ENCODE measurements at places on chromosomes 6 and 20. TPM values are rescaled to one million over a fixed set of nuclear protein-coding genes. Genes with fewer than 3 reads are reported as not detected.

PTCRA gene
- total RNA-seq = 1.1 TPM

DNA sequence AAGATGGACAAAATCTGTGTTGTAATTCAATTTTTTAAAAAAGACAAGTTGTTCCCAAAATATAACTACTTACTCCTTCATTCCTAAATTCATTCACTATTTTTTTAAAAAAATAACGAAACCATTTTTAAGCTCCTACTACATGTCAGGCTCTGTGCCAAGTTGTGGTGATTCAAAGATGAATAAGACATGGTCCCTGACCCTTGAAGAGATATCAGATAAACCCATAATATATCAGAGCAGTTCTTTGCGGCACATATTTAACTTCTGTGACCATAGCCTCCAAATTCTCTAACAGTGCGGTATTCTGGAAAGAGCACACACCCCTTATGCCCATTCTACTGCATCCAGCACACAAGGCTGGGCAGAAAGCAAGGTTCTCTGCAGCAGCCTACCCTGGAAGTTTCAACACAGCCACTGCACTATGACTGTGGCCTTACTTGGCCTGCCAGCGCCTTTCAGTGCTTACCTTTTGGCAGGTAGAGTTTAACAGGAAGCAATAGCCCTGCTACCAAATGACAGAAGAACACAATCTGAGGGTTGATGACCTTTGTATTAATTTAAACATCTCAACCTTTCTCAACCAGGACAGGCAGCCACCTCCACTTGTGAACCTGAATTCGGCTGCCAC, 406.5 kb downstream of the BTBD9 start:
- H3K4me1 ChIP-seq = no peaks in the 10 kb centered on the region
- DNase-seq = no peak
- H3K27ac ChIP-seq = no peak overlapping the region
- no peaks in the 10 kb centered on the region for H3K36me3 ChIP-seq
- H3K4me3 ChIP-seq = no peak overlapping the region
- H3K27me3 ChIP-seq = no peaks in the 10 kb centered on the region

ADGRF1 gene
- total RNA-seq = not detected

GRCh38 chr20:37346535-37347346, 801 bp downstream of the SRC start:
- no peaks in the 10 kb centered on the region for H3K27me3 ChIP-seq
- peak overlapping the region; percentile 71 for H3K4me3 ChIP-seq
- no peaks in the 10 kb centered on the region for H3K36me3 ChIP-seq
- H3K27ac ChIP-seq = no peak overlapping the region

HSPA1A gene
- 120 TPM for total RNA-seq

DNA sequence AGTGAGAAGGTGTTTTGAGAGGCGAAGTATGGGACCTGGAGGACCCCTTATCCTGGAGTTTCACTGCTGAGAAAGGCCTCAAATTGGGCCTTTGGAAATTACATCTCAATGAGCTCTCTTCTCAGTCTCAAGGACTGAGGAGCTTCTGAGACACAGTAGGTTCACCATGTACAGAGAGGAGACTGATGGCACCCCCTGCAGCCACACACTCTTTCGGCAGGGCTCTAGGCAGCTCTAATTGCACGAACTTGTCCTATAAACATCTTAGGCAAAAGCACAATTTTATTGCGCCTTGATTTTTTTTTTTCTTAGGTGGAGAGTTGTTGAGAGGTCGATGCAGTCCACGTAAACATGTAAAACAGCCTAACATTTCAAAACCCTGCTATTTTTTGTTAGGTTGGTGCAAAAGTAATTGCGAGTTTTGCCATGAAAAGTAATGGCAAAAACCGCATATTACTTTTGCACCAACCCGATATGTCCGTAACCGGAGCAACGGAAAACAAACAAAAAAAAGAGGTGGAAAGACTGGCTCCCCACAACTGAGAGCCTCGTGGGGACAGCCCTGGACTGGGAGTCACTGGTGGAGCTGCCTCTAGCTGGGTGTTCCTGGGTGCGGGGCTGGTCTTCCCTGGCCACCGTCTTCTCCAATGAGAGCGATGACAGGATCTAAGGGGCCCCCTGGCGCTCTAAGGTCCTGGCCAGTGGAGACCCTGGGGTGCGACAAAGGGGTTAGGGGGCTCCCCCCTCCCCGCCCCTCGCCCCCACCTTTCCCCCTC, 84.0 kb upstream of the EYA2 start:
- H3K4me1 ChIP-seq = peaks cover 37% of the 10 kb centered on the region
- no peaks in the 10 kb centered on the region for H3K27me3 ChIP-seq
- no peaks in the 10 kb centered on the region for H3K36me3 ChIP-seq
- H3K27ac ChIP-seq = no peak overlapping the region
- H3K4me3 ChIP-seq = no peak overlapping the region
- no peak for DNase-seq

BNIP5 gene
- total RNA-seq = not detected

HLA-DPA1 gene
- total RNA-seq = 27.3 TPM

C6orf141 gene
- total RNA-seq = 0.84 TPM

DNA sequence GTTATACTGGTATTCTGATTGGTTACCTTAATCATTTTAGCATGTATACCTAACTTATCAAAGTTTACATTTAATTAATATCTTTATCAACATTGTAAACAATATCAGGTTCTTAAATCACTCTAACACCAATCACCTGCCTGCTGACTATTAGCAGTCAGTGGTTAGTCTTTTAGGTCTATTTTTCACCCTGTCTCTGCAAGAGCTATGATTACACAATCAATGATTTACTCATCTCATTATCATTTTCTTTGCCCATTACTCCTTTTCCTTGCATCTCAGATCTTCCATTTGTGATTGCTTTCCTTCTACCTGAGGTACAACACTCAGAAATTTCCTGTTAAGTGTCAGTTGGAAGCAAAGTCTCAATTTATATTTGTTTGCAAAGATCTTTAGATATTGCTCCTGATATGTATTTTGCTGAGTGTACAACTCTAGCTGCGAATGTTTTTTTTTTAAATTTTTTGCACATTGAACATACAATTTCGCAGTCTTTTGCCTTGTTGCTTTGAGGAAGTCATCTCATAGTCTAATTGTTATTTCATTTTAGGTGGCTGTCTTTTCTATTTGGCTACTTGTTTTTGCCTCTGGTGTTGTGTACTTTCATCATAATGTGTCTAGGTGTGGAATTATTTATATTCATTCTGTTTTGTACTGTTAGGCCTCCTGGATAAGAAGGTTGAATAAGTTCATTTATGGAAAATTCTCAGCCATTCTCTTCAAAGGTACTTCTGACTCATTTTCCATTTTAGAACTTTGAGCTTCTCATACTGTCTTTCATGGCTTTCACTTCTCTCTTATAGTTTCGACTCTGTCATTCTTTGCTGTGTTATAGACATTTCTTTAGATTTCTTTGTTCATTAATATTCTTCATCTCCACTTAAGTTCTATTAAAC, 104.9 kb upstream of the CEP162 start:
- no peak overlapping the region for H3K4me3 ChIP-seq
- H3K36me3 ChIP-seq = no peaks in the 10 kb centered on the region
- no peak for DNase-seq

DNA sequence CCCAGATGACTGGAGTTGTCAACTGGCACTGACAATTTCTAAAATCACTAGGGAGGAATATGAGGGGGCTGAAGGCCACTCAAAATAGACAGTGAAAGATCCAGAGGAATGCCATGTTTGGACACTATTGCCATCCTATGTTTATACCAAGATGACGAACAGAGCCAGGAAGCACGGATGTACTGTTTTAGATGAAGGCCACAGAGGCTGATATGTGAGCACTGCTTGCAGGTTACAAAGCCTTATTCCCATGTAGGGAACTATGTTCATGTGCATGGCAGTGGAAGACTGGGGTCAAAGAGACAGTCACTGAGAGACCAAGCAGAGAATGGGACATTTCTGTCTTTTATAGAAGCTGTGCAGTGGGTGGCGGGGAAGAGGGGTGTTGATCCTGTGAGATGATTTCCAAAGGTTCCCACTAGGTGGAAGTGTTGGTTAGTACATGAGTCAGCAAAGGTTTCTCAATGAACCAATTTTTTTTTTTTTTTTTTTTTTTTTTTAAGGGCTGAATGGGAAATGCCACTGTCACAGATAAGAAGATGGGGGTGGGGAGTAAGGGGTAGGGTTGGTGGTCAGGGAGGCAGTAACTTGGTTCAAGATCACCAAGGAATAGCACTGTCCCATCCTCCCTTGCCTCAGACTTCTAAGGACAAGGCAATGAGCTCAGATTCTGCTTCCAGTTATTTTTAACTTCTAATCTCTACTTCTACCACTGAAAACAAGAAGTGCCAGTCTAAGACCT, 46.7 kb upstream of the MOCS1 start:
- no peaks in the 10 kb centered on the region for H3K27me3 ChIP-seq
- H3K36me3 ChIP-seq = no peaks in the 10 kb centered on the region
- H3K27ac ChIP-seq = no peak overlapping the region
- DNase-seq = no peak
- no peak overlapping the region for H3K4me3 ChIP-seq

CGA gene
- not detected for total RNA-seq

SIRPB1 gene
- total RNA-seq = 2.0 TPM

GRCh38 chr6:137122612-137123011, 50.8 kb downstream of the IL22RA2 start:
- H3K36me3 ChIP-seq = no peaks in the 10 kb centered on the region
- no peaks in the 10 kb centered on the region for H3K4me1 ChIP-seq
- no peaks in the 10 kb centered on the region for H3K27me3 ChIP-seq
- DNase-seq = no peak

PDYN gene
- not detected for total RNA-seq

DNA sequence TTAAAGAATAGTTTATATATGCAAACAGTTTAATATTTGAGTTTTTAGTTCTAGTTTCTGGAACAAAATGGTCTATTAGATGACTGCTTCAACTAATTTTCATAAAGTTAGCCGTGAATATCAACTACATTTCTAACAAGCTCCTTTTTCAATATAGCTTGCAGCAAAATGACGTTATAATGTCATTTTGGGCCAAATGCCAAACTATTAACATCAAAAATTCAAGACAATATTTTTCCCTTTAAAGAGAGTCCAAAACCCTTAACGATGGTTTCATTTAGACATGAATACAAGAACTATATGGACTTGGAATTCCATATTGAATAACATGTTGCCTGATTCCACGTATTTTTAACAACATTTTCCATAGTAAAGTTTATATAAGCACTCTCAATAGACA, 91.0 kb downstream of the SMLR1 start:
- no peaks in the 10 kb centered on the region for H3K4me1 ChIP-seq
- no peaks in the 10 kb centered on the region for H3K27me3 ChIP-seq
- no peak for DNase-seq
- no peak overlapping the region for H3K27ac ChIP-seq
- H3K36me3 ChIP-seq = no peaks in the 10 kb centered on the region

GRCh38 chr20:39897781-39898466, 791.1 kb downstream of the MAFB start:
- H3K36me3 ChIP-seq = no peaks in the 10 kb centered on the region
- DNase-seq = no peak
- no peak overlapping the region for H3K4me3 ChIP-seq

DNA sequence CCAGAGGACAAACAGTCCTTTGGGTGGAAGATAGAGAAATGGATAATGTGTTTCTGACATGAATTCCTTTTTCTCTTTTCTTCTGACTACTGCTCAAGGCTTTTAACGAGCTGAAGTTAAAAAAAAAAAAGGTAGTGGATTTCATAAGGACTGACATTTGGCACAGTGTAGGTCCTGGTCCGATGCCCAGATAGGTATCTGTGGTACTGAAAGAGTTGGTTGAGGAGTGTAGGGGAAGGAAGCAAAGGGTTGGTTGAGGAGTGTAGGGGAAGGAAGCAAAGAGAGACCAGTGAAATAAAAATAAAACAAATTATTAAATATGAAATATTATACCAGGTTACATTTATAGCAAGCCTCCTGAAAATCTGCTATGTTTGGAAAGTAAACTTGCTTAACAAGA, 11.8 kb downstream of the UTRN start:
- no peaks in the 10 kb centered on the region for H3K27me3 ChIP-seq
- no peak overlapping the region for H3K4me3 ChIP-seq
- peaks cover 14% of the 10 kb centered on the region for H3K4me1 ChIP-seq
- peak overlapping the region; percentile 67 for H3K27ac ChIP-seq
- H3K36me3 ChIP-seq = peaks cover 7% of the 10 kb centered on the region

DNA sequence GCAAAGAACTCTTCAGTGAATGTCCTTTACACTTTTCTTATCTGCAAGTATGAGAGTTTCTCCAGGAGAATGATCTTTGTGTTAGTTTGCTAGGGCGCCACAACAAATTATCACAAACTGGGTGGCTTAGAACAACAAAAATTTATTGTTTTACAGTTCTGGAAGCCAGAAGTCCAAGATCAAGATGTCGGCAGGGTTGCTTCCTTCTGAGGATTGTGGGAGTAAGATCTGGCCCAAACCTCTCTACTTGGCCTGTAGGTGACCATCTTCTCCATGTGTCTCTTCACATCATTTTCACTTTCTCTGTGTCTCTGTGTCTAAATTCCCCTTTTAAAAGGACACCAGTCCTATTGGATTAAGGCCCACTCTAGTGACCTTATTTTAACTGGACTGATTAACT, 103.0 kb downstream of the ADTRP start:
- H3K27me3 ChIP-seq = no peaks in the 10 kb centered on the region
- no peak for DNase-seq
- no peaks in the 10 kb centered on the region for H3K4me1 ChIP-seq
- H3K27ac ChIP-seq = no peak overlapping the region
- H3K36me3 ChIP-seq = no peaks in the 10 kb centered on the region

GRCh38 chr20:54570561-54570960, 95.2 kb downstream of the DOK5 start:
- no peaks in the 10 kb centered on the region for H3K27me3 ChIP-seq
- no peak overlapping the region for H3K27ac ChIP-seq
- no peaks in the 10 kb centered on the region for H3K36me3 ChIP-seq
- no peak overlapping the region for H3K4me3 ChIP-seq

- peaks cover 24% of the 10 kb centered on the region for H3K27me3 ChIP-seq
- no peak for DNase-seq
- H3K27ac ChIP-seq = no peak overlapping the region
Observed at GRCh38 chr6:27679308-27679963, 206.5 kb upstream of the ZNF184 start.

DNA sequence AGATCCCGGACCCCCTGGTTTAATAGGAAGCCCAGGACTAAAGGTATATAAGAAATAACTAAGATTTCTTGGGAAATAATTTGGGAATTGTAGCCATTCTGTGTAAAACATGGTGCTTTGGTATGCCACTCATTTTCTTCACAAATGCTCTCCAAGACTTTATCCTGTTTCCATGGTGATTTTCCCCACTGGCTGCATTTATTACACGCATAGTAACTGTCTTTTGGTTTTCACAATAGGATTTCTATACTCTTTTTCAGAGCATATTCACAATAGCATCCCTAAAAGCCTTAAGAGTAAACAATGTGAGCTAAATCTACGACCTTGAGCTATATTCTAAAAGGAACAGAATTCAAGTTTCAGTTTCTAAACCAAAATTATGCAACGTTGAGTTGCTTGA, 160.8 kb downstream of the COL9A1 start:
- H3K4me3 ChIP-seq = no peak overlapping the region
- DNase-seq = no peak
- no peak overlapping the region for H3K27ac ChIP-seq
- no peaks in the 10 kb centered on the region for H3K4me1 ChIP-seq

DNA sequence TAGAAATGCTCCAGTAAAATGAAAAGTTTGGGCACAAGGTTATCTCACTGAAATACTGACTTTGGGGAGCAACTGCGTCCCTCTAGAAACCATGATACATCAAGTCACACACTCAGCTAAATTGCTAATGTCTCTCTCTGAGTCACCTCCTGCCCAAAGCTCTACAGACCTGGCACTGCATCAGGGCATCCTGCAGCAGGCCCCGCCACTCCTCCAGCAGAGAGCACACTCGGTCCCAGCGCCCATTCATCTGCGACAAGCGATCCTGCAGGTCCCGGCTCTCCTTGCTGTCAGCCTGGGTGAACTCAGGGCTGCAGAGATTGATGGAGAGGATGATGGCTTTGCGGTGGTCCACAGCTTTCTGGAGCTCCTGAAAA, 329.0 kb downstream of the ESR1 start:
- no peaks in the 10 kb centered on the region for H3K27me3 ChIP-seq
- no peak for DNase-seq
- H3K27ac ChIP-seq = no peak overlapping the region
- no peaks in the 10 kb centered on the region for H3K4me1 ChIP-seq
- no peak overlapping the region for H3K4me3 ChIP-seq
- peaks cover 83% of the 10 kb centered on the region for H3K36me3 ChIP-seq

Measured in liver (tissue), 10 donors.